ENCODE measurements at places on chromosomes 5 and 9.

DNA sequence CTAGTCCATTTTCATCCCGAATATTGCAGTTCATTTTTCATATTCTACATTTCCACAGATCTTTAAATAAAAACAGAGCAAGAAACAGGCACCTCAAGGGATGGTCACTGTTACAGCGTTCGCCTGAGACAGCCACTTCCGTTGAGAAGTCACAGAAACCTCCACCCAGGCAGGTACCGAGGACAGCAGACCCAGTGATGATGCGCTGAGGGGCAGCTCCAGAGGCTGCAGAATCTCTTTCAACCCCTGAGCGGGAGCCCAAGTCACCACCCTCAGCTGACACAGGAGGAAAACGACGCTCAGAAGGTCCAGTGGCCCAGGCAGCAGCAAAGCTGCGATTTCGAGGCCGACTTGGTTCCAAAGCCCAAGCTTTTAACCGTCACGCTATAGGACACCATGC is 32.8 kb downstream of the ABO start:
- DNase-seq, result no peak

DNA sequence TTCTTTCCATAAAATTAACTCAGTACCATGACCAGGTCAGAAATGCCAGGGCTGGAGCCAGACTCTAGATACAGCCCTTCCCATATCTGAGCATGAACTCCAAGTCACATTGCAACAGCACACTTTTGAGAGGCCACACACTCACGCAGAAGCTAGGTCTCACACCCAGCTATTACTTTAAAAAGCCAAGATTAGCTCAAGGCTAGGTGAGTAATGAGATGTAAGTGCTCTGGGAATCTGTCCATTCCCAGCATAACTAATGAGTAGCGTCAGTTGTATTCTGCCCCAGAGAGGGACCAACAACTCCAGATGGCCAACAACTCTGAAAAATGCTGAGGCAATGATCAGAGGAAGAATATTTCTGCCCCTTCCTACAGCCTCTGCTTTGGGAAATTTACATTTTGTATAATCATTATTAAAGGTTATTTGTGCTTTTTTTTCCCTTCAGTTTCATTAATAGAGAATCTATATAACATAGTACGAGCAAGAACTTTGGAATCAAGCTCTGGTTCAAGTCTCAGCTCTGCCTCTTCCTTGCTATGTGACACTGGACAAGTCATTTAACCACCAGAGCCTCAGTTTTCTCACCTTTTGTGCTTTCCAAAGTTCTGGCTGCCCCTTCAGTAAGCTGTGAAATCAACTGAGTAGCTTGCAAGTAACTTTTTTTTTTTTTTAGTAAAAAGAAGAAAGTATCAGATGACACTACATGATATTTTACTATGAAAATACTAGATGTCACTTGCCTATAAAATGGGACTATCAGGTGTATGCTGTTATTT is 118.3 kb downstream of the NR6A1 start:
- no peak for DNase-seq

GRCh38 chr5:138732466-138732865 is 20.8 kb upstream of the CTNNA1 start:
- no peak for DNase-seq

DNA sequence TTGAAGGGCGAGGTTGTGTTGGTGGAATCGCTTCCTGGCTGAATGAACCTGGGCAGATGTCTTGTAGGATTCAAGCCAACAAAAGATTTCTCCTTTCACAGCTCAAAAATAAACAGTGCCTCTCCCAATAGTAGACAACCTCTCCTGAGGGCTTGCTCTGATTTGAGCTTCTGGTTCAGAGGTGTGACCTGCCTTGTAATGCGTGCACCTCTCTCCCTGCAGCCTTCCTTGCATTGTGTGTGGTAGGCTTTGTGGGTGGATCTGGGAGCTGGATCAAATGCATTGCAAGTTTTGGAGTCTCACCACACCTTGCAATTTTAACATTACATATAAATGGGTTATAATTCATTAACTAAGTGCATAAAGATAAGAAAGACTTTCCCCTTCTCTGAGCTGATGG is 96.9 kb upstream of the PTCH1 start:
- DNase-seq, result no peak

- no peak for DNase-seq
These were observed 1086.5 kb downstream of the EFNA5 start for GRCh38 chr5:106584268-106584667.

DNA sequence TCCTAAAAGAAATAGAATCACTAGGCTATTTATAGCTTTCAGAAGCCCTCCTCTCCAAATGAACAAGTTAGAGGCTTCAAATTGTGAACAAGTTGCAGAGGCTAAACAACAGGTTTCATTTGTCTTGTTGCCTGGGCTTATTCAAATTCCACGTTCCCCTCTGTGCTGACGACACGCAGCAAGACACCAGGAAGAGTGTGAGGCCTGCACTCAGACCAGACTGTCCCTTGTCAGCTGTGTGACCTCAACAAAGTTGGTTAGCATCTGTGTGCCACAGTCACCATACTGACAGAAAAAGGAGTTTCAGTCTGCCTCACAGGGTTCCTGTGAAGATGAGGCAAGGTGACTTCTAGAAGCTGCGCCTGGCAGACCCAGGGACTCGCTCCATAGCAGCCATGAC is 22.1 kb upstream of the GABBR2 start:
- no peak for DNase-seq

GRCh38 chr5:179716286-179716685 is 16.3 kb upstream of the MAML1 start:
- DNase-seq, result no peak

DNA sequence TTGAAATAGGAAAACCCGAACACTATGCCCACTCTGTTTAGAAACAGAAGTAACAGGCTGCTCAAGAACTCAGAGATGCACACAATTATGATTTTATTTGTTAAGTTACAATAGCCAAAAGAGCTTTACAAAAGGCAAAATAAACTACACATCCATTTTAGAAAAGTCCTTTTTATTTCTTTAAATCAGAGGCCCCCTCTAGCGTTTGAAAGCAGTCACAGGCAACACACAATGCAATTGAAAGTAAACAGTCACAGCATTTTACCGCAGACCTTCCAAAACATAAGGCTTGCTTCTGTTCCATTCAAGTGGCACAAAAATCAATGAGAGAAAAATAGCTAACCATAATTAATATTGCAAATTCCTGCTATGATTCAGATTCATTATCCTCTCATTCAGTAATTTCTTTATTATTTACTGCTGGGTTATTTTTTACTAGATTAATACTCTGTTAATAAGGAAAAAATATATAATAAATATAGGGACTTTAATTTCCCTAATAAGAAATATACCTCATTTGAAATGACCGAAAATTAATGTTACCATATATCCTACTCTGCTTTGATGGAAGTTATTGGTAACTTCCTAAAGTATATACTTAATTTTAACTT is 78.3 kb downstream of the CEP120 start:
- DNase-seq, result no peak

DNA sequence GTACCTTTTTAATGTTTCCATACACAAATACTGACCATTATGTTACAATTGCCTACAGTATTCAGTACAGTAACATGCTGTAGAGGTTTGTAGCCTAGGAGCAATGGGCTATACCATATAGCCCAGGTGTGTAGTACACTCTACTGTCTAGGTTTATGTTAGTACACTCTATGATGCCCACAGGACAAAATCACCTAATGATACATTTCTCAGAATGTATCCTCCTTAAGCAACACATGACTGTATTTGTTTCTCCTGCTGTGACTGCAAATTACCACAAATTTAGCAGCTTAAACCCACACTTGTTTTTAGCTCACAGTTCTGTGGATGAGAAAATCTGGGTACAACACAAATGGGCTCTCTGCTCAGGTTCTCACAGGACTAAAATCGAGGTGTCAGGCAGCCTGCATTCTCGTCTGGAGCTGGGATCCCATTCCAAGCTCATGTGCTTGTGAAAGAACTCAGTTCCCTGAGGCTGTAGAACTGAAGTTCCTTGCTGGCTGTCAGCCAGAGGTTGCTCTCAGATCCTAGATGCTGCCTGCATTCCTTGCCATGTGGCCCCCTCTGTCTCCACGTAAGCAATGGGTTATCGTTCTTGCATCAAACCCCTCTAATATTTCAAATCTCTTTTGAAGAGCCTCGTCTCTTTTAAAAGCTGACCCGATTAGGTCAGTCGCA is 38.6 kb upstream of the PIK3R1 start:
- no peak for DNase-seq

- no peak for DNase-seq
These were observed 228.2 kb upstream of the TYRP1 start for GRCh38 chr9:12464910-12465512.

GRCh38 chr5:2841208-2841607 is 89.7 kb upstream of the IRX2 start:
- DNase-seq, result no peak

DNA sequence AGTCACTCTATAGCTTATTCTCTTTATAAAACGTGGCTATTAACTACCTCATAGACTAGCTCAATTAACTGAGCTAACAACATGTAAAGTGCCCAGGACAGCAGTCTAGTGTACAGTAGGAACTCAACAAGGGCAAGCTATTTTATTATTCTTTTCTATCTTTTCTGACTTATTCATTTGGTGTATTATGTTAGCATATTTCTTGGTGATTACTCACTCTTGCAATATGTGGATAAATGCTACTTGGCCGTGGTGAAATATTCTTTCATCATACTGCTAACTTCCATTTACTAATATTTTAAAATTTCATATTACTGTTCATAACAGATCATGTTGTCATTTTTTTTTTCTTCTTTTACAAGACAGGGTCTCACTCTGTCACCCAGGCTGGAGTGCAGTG is 4.9 kb downstream of the SLC25A51 start:
- DNase-seq, result no peak

DNA sequence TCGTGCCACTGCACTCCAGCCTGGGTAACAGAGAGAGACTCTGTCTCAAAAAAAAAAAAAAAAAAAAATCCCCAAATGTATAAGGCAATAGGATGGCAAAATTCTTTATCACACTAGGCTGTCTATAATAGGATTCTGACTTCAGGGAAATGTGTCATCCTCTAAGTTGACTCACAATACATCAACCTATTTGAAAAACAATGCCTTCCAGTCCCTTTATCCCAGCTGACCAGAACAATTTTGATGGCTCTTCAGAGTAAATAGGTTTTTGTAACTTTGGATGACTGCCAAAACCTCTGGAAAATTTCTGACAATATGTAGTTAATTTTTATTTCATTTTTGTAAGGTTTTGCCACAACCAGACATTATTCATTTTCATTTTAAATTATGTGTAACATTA is 184.1 kb downstream of the CCDC192 start:
- no peak for DNase-seq

DNA sequence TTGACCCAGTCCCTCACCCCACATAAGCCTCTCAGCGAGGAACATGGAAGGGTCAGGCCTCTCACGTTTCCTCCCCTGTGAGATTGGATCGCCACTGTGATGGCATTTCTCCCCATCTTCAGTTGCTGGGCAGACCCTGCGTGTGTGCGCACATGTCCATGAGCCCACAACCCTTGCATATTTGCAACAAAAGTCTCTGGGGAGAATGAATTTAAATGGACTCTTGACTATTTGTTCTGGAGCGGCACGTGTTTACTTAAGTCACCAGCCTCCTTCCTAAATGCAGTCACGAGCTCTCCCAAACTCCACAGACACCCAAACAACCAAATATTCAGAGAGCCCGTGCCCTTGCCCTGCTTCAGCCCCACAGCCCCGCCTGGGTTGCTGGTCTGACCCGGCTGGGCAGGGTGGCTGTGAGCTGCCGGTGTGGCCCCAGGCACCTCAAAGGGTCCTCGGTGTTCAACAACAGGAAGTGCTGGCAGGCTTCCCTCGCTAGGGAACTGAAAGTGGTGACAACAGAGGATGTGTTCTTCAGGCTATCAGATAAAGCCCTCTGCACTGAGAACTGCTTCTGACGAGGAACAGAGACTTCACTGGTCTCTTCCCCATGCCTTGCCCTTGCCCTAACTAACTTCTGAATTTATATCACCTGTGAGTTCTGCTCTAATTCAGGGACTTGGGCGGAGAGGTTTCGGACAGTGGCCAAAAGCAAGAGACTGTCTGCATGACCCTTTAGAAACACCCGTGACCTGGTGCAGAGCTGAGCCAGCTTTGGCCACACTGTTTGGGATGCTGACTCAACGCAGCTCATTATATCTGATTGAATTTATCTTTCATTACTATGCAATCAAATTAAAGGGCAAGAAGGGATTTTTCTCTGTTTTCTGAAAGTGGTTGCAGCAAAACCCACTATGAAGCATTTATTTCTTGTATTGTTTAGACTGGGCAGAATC is 19.2 kb upstream of the CD180 start:
- DNase-seq, result peak; percentile 54

- DNase-seq, result no peak
These were observed 7.0 kb upstream of the NKD2 start for GRCh38 chr5:1001406-1002270.

- no peak for DNase-seq
These were observed 33.8 kb upstream of the ACO1 start for GRCh38 chr9:32350682-32351081.

DNA sequence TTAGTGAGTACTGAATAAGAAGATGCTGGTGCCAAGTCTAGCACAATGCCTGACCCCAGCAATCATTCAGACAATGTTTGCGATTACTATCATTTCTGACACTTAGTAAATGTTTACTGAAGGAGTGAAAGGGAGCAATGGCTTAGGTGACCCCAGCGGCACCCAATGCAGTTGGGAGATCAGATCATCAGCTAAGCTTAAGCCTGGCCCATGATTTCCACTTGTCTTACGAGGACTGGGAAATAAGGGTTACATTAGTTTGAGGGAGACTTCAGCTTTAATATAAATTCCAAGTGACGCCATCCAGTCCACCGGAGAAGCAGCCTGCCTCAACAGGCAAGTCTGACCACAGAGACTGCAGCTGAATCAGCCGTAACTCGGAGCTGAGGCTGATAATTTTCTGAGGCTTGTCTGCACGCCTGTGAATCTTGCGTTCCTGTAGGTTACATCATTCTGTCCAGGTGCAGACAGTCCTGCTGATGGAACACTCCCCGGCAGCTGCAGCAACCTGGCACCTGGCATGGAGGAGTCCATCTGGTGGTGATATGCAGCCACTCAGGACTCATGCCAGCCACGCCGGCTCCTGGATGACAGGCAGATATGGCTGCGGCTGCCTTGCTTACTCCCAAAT is 34.9 kb upstream of the FGF1 start:
- no peak for DNase-seq

- no peak for DNase-seq
These were observed 11.1 kb upstream of the CEP72 start for GRCh38 chr5:600886-601541.

- DNase-seq, result no peak
These were observed 86.9 kb upstream of the SH3PXD2B start for GRCh38 chr5:172541099-172541772.

DNA sequence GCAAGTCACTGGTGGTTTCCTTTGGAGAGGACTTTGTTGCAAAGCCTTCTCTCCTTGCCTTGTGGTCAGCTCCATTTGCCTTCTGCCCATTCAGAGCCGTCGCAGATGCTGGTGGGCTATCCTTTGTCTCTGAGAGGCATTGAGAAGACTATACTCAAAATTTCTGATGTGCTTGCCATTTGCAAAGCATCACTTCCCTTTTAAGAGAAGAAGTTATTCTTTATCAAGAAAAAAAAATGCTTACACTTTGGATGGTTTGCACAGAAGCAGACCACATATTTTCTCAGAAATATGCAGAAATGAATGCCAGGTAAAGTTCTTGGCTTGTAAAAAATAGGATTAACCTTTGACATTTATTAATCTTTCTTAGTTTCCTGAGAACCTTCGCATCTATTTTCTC is 195.8 kb upstream of the KLF4 start:
- no peak for DNase-seq

GRCh38 chr5:104909803-104910202 is 1347.2 kb upstream of the NUDT12 start:
- no peak for DNase-seq
